ENCODE measurements at places on chromosomes 12 and 14.

DNA sequence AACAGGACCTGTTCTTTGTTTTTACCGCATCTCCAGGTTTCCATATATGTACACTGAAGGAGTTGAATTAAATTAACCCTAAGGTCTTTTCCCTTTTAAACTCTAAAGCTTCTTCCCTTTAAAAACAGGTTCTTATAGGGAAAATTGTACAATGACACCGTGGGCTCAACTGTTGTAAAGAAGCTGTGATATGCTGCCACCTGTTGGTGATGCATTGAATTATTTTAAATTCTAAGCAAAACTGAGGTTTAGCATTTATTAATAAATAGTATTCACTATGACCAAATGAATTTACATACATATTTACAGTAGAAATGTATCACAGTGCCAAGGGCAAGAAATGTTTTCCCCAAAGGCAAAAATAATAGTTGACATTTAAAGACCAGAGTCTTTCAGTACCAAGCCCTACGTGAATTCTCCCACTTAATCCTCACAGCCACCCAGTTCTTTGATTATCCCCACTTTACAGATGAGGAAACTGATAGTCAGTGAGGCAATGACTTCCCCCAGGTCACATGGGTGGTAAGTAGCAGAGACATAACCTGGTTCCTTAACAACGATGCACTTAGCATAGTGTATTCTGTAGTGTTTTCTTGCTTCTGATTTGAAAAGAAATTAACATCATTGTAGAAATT, 35.7 kb upstream of the TMEM263 start:
- peak; percentile 12 for DNase-seq

DNA sequence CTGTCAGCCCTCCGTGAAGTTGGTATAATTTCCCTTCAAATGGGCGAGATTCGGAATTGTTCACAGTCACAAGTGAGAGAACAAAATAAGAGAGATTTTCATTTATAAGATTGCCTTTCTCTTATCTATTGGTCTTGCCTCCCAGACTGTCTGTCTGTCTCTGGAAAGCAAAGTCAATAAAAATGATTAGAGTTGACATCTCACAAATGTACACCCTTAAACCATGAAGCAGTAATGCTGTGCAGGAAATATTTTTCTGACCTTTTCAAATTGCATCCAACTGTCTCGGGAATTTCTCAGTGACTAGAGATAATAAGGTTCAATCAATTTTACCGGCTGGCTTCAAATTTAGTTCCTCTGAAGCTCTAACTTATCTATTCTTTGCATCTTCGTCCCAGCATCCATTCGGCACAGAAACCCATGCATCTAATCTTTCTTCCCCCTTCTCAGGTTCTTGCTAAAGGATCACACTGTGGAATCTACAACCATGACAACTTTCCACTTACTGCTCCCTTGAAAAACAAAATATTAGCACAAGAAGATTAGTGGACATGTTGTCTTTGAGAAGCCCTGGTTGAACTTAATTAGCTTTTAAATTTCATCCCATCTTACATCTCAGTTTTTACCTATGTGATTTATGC, 93.1 kb downstream of the RMST start:
- no peak for DNase-seq

GRCh38 chr14:75976826-75977581, 4.8 kb downstream of the TGFB3 start:
- DNase-seq = no peak

GRCh38 chr12:13156277-13156676, 40.2 kb upstream of the EMP1 start:
- no peak for DNase-seq

GRCh38 chr12:111221062-111222026, 147.6 kb downstream of the PHETA1 start:
- no peak for DNase-seq

DNA sequence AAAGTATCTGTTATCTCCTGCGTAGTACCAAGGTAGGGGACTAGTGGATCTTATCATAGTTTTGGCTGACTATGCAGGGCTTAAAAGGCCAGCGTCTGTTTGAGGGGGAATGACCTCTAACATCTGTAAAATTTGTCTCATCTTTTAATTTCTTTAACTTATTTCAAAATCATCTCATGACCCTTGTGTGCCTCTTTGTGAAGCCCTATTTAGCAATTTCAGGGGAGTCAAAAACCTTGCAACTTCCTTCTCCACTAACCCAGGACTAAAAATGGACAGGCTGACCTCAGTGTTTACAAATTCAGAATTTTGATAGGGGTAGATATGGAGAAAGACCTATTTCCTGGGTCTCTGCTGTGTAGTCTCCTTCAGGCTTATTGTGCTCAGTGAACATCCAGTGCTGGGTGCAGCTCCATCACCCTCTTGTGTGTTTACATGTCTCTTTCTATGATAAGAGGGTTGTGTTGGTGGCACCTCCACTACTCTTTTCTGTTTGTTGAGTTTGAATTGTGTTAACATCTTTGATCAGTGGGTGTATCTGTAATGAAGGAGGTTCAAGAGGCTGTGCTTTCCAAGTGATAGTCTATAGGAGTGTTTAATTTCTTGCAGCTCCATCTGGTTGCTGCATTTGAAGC, 14.3 kb downstream of the NECAP1 start:
- no peak for DNase-seq

DNA sequence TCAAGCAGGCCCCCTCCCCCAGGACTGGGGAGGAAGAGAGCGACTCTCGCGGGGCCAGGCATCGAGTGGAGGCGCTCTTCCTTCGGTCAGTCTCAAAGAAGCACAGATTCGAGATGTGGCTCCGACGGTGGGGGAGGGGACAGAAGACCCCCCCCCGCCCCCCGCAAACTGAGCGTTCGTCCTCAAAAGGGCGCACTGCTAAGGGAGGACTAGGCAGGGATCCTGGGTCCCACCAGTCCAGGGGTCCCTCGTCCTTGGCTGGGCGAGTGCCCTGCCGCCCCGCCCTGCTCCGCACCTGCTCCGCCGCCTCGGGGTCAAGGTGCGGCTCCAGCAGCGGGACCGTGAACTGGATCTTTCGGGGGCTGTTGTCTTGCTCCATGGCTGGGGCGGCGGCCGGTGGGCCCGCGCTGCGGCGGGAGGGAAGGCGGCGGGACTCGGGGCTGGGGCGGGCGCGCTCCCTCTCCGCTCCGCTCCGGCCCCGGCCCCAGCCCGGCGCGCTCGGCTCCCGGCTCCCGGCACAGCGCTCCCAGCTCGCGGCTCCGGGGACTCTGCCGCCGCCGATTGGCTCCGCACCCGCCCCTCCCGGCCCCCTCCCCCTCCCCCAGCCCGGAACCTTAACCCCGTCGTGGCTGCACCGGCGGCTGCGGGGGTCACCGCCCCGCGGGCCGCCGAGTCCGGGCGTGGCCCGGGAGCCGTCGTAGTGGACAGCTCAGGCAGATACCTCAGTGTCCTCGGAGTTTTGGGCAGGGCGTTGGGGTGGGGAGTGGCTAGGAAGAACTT, at the start of gene PPP1R1A:
TSS of gene PPP1R1A (minus strand) at position 550 of the 780 bp plus-strand sequence. CDS start at position 379, 171 bp downstream.
- no peak for DNase-seq

DNA sequence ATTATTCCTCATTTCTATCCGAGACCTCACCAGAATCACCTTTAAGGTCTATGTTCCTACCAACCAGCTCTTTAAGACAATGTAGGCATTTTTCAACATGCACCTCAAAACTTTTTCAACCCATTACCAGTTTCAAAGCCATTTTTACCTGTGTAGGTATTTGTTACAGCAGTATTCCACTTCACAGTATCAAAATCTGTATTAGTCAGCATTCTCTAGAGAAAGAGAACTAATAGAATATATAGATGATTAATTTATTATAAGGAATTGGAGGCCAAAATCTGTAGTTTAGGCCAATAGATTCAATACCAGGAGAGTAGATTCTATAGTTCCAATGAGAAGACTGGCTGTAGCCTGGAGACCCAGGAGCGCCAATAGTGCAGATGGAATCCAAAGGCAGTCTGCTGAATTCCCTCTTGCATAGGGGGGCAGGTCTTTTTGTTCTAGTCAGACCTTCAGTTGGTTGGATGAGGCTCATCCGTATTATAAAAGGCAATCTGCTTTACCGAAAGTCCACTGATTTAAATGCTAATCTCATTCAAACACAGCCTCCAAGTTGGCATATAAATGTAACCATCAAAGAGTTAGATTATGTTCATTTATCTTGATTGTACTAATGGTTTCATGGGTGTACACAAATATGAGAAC, 151.6 kb upstream of the SYT1 start:
- DNase-seq = no peak

DNA sequence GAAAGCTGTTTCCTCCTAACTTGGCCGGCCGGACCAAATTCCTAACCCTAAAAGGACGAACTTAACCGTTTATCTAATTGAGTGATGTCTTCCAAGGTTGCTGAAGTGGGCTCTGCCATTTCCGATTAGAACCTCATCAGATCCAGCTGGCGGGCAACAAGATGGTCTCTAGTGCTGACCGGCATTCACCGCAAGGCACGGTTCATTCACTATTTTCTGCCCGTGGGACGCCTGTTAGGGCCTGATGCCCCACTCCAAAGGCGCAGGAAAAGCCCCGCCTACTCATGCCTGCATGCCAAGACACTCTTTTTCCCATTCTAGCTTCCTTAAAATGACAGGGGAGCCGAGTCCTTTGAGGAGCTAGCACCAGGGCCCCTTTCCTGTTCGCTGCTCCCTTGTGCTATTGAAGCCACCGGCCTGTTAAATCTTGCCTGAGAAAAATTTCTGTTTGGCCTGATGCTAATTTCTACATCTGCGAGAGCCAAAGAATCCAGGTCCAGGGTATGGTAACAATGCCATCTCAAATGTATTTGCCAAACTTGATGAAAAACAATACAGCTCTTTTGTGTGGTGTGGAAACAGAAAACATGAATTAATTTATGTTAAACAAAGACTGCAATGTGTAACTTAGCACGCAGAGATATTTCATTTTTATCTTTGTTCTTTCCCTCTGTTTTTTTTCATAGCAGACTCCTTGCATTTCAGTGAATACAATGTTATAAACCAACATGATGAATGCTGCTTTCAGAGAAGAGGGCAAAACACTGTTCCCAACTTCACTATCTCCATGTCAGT, 1071.2 kb upstream of the USP15 start:
- no peak for DNase-seq

GRCh38 chr14:58809520-58809919, 171.8 kb downstream of the DACT1 start:
- DNase-seq = no peak

- no peak for DNase-seq
These were observed 122.4 kb downstream of the TSPAN9 start for GRCh38 chr12:3199551-3200031.

DNA sequence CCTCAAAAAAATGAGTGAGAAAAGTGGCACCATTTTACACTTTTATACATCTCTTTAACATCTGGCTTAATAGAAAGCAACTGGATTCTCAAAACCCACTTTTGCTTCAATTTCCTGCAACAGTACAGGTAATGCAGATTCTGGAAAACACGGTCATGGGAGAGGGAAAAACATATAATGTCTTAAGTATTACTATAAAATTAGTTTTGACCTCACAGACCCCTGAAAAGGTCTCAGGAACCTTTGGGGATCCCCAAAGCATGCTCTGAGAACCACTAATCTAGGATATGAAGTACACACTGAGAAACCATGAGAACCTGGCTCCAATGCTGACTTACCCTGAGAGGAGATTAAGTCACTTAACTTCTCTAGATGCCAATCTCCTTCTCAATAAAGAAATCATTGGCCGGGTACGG, 64.7 kb downstream of the PPP2R5E start:
- DNase-seq = peak; percentile 28

DNA sequence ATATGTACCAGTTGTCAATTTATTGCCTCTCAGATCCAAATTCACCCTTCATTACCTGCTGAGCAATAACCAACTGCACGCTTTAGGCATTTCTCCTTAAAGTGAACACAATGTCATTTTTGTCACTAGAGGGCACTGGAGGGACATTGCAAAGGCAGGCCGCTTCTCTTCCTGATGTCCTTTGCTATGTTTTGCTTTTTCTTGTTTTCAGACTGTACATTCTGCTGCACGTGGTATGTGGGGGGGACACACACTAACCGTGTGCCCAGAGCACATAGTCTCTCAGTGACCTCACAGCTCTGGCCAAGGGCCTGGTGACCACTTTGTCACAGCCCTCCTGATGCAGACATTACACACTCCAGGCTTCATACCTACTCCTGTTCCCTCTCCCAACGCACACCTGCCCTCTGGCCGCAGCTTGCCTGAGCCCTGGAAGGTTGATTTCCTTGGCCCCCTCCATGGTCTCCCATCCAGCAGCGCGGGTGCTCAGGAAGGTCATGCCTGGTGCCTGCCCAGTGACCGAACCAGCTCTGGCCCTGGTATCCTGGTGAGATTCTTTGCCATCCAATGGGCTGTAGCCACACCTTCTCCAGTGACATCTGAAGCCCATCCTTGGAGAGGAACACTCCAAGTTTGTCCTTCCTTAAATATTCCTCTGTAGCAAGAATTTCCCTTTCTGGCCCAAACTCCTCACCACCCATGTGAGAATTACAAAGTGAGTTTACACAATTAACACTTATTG, 39.9 kb downstream of the MYO1H start:
- DNase-seq = no peak

- no peak for DNase-seq
These were observed 10.7 kb downstream of the SLC25A47 start for GRCh38 chr14:100333827-100334226.

DNA sequence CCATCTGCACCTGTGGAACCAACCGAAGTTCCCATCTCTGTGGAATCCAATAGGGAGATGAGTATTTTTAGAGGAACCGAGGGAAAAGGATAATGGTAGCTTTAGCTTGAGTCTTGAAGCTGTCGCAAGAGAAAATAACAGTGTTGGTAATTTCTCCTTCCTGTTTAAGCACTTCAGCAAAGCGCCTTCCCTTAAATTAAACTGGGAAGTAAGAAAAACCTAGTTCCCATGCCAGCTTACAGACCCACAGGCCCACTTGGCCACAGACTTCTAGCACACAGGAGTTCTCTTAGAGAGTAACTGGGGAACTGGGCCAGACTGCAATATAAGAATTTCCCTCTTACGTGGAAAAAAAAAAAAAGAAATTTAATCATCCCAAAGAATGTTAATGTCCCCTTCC, 223.8 kb downstream of the EFCAB11 start:
- no peak for DNase-seq

DNA sequence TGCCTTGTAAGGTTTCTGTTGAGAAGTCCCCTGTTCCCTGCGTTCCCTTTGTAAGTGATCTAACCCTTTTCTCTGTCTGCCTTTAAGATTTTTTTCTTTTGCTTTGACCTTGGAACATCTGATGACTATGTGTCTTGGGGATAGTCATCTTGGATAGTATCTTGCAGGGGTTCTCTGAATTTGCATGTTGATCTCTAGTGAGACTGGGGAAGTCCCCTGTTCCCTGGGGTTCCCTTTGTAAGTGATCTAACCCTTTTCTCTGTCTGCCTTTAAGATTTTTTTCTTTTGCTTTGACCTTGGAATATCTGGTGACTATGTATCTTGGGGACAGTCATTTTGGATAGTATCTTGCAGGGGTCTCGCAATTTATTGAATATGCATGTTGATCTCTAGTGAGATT, 38.2 kb upstream of the TMX1 start:
- DNase-seq = no peak

GRCh38 chr12:6902448-6902847, 2.2 kb upstream of the LRRC23 start:
- no peak for DNase-seq
